ENCODE measurements at places on chromosomes 5 and 9.

GRCh38 chr9:137851516-137852267, 25.9 kb upstream of the CACNA1B start:
- no peak for DNase-seq

GRCh38 chr5:74094782-74095108, 468.7 kb downstream of the ARHGEF28 start:
- no peak for DNase-seq

DNA sequence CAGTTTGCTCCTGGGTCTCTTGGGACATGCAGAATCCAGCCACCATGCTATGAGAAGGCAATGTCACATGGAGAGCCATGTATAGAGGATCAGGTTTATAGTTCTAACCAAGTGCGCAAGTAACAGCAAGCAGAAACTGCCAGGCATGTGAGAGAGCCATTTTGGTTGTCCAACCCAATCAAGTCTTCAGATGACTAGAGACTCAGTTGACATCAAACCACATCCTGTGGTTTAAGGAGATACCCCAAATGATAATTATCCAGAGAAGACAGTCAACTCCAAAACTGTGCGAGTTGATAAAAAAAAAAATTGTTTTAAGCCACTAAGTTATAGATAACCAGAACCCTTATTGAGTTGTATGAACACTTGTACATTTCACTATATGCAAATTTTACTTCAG, 40.2 kb downstream of the TMEM232 start:
- no peak for DNase-seq

GRCh38 chr9:137970686-137971476, 93.3 kb downstream of the CACNA1B start:
- DNase-seq = peak; percentile 42

DNA sequence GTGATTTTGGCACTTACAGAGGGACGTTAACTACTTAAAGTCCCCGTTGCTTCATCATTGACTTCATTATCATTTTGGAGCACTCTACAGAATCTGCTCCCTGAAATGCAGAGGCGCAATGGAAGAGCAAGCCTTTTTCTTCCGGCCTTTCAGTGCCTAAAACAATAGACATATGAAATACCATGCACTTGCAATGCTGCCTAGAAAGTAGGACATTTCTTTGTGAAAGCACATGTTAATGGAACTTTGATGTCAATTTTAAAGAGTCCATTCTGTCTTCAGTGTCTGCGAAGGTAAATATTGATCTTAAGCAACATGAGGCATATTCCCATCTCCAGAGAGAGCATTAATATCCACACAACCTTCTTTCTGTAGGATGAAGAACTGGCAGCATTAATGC, 36.3 kb downstream of the ITGA2 start:
- no peak for DNase-seq

- DNase-seq = no peak
Observed at GRCh38 chr5:2753452-2754420, 2.3 kb upstream of the IRX2 start.

- DNase-seq = no peak
Observed at GRCh38 chr5:167785106-167785505, 506.3 kb upstream of the WWC1 start.

DNA sequence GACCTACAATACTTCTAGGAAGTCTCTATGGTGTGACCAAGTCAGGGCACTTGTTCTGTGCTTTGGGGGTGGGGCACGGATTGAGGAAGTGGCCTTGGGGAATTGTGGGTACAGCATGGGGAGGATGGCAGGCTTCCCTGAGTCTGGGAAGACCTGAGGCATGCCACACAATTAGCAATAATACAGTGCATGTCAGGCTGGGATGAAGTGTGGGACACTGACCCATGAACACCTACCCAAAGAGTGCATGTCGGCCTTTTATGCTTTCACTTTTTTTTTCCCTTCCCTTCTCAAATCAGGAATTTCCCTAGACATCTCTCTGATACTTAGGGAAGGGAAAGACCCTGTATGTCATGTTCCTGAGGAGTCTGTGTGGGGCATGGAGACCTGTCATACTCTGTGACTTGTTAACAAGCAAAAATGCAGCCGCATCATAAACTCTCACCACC, 146.4 kb downstream of the PALM2AKAP2 start:
- no peak for DNase-seq

- no peak for DNase-seq
Observed at GRCh38 chr5:152472083-152472482, 67.0 kb upstream of the NMUR2 start.

DNA sequence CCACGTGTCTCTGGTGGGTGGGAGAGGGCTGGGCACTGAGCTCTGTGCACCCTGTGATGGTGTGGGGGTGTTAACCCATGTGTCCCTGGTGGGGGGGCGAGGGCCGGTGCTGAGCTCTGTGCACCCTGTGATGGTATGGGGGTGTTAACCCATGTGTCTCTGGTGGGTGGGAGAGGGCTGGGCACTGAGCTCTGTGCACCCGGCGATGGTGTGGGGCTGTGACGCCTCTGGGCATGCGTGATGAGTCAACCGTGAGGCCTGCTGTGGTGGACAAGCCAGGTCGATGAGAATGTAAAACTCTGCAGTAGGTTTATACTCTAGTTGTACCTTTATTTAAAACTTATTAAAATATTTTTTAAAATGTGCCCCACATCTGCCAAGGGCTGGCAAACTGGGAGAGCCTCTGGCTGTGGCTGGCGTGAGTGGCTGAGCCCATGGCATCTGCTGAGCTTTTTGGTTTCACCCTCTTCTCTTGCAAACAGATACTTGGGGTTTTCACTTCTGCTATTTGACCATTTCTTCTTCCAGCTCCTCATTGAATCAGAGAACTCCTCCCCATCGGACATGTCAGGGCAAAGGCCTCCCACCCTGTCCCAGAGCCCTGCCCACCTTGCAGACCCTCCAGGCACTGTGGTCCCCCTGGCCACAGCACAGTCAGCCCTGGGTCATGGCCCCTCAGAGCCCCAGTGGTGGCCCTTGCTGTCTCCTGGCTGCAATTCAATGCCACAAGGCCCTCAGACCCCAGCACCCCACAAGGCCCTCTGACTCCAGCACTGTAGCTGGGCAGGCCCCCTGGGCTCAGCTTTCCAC, 18.5 kb upstream of the EXOC3 start:
- no peak for DNase-seq

GRCh38 chr5:148620696-148621095, 33.6 kb downstream of the HTR4 start:
- DNase-seq = no peak

DNA sequence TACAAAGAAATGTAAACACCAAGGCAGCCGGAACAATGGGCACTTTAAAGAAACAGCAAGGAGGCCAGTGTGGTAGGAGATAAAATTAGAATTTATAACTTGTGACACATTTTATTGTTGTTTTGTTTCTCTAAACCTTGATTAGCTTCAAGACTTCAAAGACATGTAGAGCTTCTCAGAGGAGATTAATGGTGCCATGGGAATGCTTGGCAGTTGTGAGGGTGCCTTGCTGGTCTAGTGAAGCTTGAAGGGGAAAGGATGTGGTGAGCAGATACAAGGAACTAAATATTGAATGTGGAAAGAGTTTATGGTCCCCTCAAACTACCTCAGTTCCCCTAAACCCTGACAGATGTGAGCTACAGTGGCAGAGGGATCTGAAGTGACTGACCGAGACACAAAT, 322.4 kb upstream of the ADAMTS16 start:
- no peak for DNase-seq

DNA sequence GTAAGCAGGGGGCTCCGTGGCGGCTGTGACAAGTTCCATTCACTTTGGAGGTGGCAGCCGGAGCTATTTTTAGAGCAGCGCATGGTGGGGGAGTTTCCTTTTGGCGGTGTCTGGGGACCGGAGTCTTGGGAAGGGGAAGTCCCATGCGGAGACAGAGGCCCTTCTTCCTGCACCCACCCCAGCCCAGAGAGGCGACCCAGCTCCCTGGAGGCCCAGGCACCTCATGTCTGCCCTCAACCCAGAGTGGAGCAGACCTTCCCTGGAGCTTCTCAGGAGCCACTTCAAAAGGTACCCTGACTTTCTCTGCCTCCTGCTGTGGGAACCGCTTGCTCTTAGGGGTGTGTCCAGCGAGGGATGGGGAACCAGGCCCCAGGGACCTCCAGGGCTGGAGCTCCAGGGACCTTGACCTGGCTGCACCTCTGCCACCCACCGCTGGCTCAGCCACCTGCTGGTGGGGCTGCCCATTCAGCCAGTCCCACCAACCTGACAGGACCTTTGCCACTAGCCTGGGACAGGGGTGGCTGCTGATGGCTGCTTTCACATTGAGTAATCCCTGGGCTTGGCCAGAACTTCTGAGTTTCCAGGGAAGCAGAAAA, 34.1 kb downstream of the NEK6 start:
- no peak for DNase-seq

GRCh38 chr5:132489871-132490483, 596 bp downstream of the IRF1 start:
- peak; percentile 65 for DNase-seq

DNA sequence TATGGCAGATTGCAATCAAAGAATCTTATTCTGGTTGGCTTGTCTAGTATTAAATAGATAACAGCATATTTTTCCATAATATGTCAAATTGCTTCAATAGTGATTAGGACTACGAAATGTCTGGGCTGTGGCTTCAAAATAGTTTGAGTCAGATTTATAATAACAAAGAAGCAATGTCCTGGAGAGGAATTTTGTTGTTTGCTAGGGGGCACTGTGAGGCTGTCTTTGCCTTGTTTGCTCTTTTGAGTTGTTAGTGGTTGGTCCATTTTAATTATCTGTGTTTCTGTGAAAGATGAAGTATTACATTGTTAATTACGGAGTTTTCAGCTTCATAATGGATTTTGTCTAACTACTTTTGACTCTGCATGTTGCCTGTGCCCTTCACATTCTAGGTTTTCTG, 713.6 kb downstream of the TLE4 start:
- DNase-seq = no peak

- DNase-seq = no peak
Observed at GRCh38 chr5:35145012-35145411, 85.3 kb downstream of the PRLR start.

DNA sequence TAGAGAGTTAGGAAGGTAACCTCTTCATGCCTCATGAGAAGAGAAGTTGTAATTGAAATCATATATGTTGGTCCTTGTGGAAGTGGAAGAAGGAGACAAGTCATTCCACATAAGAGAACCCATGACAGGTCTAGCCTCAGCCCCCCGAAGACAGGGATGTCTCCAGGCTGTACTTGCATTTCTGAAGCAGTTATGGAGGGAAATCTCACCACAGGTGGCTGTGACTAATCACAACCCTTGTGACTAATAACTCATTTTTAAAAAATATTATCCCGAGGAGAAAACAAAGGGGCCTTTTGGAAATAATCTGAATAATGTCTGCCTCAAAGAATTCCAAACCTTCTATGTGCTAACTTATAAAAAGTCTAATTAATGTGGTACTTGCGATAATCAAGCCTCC, 262.1 kb upstream of the RPS23 start:
- no peak for DNase-seq

GRCh38 chr9:61668846-61669245, 479.0 kb downstream of the SPATA31A7 start:
- DNase-seq = no peak

GRCh38 chr5:145906401-145906800, 30.0 kb upstream of the SH3RF2 start:
- DNase-seq = no peak

DNA sequence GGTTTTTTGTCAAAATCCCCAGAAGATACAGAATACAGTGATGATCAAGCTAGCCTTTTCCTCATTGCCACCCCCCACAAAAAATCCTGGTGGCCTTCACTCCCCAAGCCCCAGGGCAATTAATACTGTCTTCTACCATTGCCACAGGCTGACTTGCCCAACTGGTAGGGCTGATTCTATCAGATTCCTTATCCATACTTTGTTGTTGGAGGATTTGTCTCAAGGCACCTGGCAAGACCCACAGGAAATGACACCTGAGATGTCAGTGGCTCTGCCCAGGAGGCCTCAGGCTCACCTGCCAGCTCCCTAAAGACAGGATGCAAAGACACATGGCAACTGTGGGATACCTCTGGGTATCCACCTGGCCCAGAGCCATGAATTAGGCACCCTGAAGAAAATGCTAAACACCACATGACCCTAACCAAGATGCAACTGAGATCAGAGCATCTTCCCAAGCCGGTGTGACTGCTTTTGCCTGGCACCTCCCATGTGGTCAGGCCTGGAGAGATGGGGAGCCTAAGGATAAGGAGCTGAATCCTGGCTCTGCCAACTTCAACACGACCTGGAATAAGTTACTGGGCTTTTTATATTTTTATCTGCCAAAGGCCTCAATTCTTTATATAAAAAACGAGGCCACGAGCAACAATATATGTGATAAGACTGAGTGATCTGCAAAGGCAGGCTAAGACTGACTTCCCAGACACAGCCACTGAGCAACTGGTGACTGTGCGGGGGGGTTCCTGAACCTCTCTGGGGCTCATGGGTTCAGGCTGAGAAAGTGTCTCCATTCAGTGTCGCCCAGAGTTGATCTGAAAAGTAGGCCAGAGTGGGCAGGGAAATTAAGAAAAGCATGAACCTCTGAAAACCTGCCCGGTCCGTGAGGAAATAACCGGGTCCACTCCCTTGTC, 944 bp downstream of the ATOX1 start:
- DNase-seq = no peak

DNA sequence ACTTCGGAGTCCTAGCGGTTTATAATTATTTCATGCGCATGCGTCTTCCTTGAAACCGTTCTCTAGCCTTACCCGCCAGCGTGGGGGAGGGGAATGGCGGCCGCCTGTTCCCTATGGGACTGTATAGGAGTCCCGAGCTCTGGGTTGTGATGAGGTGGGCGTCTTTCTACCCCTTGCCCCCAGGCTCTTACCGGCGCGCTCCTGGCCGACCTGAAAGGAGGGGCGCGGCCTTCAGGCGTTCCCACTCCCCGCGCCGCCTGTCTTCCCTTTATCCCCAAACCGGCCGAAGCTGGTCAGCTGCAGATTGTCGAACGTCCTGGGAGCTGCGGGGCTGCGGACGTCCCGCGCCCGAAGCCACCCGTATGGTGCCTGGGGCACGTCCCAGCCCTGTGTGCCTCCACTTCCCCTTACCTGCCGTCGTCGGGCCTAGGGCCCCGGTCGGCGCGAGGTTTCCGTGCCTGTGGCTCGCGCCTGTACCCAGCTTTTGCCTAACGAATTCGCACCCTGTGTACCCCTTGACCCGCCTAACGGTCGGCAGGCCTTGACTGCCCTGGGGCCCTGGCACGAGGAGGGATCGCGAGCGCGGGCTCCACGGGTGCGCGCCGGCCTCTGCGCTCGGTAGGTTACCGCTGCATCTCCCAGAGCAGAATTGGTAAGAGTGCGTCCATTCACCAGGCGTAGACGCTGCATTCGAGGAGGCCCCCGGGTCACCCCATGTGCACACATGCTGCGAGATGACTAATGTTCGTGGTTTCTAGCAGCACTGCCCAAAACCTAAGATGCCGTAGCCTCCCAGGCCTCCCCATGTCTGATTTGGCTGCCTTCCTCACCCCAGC, 653 bp upstream of the HNRNPH1 start:
- peak; percentile 84 for DNase-seq

DNA sequence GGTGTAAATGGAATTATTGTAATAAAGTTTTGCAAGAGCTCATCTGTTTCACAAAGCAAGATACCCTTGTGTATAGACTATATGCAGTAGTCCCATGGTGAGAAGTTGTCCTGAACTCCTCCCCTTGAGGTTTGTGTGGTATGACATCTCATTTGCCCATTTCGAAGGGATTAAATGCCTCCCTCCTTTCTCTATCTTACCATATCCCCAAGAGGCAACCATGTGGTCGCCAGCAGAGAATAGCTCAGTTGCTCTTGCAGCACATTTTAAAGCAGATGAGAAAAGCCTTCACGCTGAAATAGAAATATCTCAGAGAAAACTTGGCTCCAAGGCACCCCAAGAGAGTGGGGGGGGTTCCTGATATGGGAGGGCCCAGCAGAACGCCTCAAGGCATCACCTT, 4.6 kb downstream of the SEMA6A start:
- no peak for DNase-seq

- no peak for DNase-seq
Observed at GRCh38 chr9:123972618-123973017, 39.0 kb upstream of the LHX2 start.
